Activated T-cell treated with anti-CD3 and anti-CD28 coated beads, Interleukin-2, amount 50 U/mL, for 72 hours (primary cell): ENCODE measurements at places on chromosomes 13 and 19. TPM values are rescaled to one million over a fixed set of nuclear protein-coding genes. Genes with fewer than 3 reads are reported as not detected.

DNA sequence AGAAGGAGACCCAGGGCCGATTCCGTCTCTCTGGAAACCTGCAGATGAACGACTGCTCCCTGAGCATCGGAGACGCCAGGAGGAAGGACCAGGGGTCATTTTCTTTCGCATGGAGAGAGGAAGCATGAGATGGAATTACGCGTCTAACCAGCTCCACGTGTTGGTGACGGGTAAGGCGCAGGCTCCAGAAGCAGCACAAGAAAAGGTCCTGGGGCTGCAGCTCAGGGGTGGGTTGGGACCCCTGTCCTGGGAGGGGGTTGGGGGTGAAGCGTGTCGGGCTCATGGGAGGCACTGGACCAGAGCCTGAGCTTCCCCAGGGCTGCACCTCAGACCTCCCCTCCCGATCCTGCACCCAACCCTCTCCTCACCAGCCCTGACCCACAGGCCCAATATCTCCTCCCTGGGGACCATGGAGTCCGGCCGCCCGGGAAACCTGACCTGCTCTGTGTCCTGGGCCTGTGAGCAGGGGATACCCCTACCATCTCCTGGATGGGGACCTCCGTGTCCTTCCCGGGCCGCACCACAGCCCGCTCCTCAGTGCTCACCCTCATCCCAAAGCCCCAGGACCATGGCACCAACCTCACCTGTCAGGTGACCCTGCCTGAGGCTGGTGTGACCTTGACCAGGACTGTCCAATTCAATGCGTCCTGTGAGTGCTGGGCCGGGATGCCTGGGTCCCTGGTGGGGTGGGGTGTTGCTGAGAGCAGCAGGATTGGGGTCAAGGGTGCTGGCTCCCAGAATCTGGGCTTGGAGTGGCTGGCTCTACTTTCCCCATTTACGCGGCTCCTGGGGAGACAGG, 39.6 kb upstream of the CD33 start:
- DNase-seq = no peak

DNA sequence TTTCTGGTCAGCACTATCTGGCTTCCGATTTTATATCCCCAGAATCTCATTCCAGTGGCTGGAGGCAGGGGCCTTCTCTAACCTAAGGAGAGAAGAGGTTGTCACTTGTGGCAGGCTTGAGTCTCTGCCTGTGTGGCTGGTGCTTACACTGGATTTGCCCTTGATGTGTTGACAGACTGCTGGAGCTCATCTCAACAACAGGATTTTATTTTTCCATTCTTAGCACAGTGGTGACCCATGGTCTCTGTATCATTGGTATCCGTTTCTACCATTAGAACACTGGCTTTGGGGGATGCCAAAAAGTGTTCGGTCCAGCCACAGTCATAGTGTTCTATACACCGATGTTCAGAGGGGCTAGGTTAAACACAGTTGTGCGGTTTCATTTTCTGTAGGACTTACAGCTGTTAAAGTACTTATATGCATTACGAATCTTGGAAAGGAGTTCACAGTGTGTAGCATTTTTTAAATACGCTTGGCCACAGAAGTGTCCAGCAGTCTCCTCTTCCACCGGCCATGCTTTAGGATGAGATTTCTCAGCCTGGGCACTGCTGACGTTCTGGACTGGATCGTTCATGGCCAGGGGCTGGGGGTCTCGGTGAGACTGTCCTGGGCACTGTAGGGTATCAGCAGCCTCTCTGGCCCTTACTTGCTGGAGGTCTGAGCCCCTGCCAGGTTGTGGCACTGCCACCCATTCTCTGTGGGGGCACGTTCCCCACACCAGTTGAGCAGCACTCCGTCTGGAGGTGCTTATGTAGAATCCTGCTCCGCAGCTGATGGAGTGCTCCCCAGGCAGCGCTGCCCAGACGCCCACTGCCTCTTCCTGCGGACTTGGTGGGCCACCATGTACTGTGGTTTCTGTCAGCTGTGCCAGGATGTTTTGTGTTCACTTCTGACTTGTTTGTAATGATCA, 41.4 kb upstream of the TEX29 start:
- no peak for DNase-seq

- DNase-seq = no peak
Observed at GRCh38 chr19:17883627-17884410, 12.1 kb downstream of the SLC5A5 start.

GRCh38 chr19:6126335-6126974, 9.0 kb upstream of the ACSBG2 start:
- DNase-seq = no peak

GRCh38 chr19:3723883-3724282, 15.7 kb downstream of the TJP3 start:
- DNase-seq = no peak

- no peak for DNase-seq
Observed at GRCh38 chr19:13978351-13979243, 26.3 kb downstream of the DCAF15 start.

DNA sequence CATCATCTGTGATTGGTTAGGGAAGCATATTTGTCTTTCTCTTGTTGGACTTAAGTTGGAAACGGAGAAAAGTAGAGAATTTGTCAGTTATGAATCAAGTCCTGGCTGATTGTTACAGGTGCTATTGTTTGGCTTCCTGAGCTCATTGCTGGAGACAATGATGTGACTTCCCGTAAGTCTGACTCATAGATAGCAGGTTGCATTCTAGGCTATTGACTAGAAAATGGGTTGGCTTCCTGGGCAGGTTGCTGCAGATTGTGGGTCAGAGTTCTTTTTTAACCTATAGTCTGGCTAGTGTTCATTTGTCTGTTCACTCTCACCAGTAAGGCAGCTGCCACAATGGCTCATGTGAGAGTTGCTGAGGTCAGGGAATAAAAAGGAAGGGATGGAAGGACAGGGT, 101.5 kb downstream of the CCNA1 start:
- no peak for DNase-seq

DNA sequence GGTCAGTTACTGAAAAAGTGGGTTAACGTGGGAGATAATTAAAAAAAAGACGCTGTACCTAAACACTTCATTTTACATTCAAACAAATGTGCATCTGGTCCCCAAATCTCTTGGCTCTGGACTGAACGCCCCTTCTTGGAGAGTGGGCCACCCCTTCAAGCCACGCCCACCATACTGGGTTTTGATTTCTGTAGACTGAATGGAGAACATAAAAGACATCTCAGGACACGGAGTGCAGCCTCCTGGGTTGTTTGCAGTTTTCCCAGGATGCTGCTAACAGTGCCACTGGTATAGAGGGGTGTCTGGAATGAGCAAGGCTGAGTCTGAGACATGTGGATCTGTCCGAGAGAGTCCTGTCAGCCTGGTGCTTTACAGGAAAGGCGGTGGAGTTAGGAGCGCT, 10.6 kb downstream of the TFDP1 start:
- no peak for DNase-seq

GRCh38 chr13:87698268-87698667, 27.1 kb downstream of the SLITRK5 start:
- no peak for DNase-seq

- DNase-seq = no peak
Observed at GRCh38 chr13:30593001-30593400, 24.7 kb upstream of the USPL1 start.

GRCh38 chr19:13917888-13918406, 11.9 kb downstream of the CC2D1A start:
- DNase-seq = no peak

DNA sequence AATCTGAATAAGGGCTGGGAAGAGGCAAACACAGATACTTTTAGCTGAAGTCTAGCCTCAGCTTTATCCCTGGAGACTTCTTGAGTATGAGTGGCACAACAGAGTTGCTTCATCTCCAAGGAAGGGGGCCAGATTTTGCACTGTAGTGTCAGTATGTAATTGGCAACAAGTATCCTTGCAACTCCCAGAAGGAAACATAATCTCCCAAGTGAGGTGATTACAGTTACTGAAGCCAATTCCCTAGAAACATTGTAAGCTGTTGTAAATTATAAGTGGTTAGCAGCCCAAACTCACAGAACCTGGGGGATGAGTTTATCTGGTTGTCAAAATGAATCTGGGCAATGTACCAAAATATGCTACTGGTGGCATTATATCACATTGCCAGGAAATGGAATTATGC, 2065.7 kb upstream of the PCDH20 start:
- DNase-seq = no peak

- no peak for DNase-seq
Observed at GRCh38 chr19:48906324-48906723, 6.2 kb downstream of the NUCB1 start.

DNA sequence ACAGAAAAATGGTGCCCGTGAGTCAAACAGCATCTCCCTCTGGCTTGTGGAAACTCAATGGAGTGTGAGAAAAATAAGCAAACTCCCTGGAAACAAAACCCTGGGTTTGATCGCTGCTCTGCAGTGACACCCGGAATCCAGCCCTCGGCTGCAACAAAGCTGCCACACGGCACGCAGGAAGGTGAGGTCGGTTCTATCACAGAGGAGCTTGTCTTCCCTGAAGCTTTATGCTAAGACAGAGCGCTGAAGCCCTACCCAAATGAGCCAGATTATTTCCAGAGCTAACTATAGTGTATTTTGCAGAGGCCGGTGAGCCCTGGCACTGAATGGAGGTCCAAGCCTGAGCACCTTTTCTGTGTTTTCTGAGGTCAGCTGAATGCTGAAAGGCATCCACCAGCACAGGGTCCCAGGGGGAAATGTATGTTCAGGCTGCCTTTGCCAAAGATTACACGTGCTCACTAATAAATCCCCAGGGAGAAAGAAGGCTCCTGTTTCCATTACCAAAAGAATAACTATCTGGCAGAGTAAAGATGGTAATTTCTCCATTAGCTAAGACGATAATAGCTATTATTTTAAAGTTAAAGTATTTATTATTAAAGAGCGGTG, 77.8 kb downstream of the TSHZ3 start:
- DNase-seq = no peak

DNA sequence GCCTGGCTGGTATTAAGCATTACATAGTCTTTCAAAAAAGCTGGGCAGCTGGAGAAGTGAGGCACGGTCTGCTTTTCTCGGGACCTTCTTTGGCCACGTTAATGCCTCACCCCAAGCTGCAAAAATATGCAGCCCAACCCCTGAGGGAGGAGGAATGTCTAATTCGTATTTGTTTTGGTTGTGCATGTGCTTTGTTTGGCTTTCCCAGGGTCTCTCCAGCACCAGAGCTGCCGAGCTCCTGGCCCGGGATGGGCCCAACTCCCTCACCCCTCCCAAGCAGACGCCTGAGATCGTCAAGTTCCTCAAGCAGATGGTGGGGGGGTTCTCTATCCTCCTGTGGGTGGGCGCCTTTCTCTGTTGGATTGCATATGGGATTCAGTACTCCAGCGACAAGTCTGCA, 7.9 kb downstream of the ATP12A start:
- no peak for DNase-seq

- DNase-seq = no peak
Observed at GRCh38 chr13:104936304-104936703, 1599.2 kb downstream of the EFNB2 start.

DNA sequence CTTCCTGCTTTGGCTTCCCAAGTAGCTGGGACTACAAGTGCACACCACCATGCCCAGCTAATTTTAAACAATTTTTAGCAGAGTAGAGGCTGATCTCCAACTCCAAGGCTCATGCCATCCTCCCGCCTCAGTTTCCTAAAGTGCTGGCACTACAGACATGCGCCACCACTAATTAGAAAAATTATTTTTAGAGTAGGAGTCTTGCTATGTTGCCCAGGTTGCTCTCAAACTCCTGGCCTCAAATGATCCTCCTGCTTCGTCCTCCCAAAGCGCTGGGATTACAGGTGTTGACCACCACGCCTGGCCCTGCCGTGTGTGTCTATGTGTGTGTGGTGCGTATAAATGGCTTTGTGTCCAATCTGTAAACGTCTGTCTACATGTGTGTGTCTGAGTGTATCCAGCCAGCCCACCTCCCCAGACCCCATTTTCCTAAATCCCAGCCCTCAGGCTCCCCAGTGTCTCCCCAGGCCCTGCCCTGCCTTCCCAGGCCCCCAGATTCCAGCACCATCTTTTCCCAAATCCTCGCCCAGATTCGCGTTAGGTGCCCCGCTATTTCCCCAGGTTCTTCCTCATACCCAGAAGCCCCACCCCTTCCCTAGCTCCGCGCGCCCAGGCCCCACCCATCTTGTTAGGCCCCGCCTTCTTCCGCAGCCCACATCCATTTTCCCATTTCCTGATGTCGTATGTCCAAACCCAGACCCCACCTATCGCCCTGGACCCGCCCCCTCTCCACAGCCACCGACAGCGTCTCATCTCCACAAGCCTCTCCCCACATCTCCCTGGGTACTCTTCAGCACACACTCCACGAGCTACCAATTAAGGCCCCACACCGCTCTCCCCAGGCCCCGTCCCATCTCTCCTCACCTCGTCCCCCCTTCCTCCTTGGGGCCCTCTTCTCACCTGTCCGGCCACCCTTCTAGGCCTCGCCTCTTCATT, 24.9 kb downstream of the SLC8A2 start:
- peak; percentile 61 for DNase-seq

Gene MICU2
- total RNA-seq = 25.7 TPM

Gene ZNF599
- 5.2 TPM for total RNA-seq

Gene NOTCH3
- 0.02 TPM for total RNA-seq

Gene C19orf85
- not detected for total RNA-seq
